GM18507 (cell line): ENCODE measurements at places on chromosomes 12 and 14.
A peak's percentile ranks its signal among the peaks of the same experiment; 100 is the strongest.

GRCh38 chr12:104588921-104589590 lies 132.3 kb downstream of the CHST11 start:
- DNase-seq = no peak

DNA sequence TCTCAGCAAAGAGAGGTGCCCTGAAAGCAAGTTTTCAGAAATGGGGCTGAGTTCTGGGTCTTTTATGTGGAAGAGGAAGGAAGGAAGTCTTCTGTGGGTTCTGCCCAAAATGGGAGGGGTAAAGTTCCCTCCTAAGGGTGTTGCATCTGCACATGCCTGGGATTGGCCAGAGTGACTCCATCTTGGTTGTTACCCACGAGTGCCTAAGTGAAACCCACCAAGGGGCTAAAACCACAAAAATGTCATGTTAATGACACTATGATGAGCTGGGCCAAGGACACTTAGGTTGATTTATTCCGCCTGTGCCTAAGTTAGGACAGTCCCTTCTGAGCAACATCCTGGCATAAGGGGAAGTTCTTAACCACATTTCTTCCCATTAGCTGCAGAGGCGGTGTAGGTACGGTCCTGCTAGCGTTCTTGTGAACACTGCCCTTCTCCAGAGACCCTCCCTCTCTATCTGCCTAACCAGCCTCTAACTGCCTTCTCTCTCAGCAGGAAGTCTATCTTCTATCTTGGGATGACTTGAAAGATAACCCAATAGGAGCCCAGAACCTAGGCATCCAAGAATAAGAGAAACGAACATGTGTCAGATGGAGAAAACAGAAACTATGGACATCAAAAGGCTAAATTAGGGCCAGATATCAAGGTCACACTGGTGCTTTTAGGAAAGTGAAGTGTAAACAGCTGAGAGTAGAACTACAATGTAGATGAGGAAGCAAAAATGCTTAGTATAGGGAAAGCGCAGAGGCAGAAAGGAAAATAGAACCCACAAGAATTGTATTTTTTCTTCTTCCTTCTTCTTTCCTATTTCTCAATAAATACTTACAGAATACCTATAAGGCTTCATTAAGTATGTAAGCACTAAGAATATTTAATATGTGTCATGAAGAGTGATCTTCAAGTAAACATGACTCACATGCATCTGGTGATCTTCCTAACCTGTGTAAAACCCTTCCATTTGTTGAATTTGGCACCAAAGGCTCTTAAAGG lies 104.2 kb upstream of the AMN1 start:
- no peak for DNase-seq

GRCh38 chr12:64160711-64161060 lies 61.4 kb downstream of the KICS2 start:
- no peak for DNase-seq

GRCh38 chr12:70644861-70645260 lies 7.6 kb upstream of the PTPRB start:
- no peak for DNase-seq

- DNase-seq = no peak
Measured at GRCh38 chr14:74519316-74520074, 25.9 kb downstream of the ISCA2 start.

DNA sequence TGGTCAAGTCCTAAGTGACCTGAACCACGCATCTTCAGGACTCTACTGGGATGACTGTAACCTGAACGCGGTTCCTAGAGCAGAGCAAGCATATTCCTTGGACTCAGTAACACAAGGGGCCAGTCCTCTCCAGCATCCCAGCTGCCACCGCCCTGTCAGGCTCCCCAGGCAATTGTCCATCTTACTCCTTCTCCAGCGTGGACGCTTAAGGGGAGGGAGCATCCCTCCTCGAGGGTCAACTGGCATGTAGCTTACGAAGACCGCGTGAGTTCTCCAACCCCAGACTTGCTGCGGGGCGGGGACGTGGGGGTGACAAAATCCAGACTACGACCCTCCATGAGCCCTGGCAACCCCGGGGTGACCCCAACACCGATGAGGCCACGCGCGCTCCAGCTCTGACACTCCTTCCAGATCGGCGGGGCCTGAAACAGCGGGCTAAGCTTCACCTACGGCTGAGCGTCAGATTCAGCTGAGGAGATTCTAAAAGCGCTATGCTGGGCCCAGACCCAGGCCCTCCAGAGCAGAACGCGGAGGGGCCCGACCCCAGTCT lies 846 bp upstream of the MTHFD1 start:
- no peak for DNase-seq

DNA sequence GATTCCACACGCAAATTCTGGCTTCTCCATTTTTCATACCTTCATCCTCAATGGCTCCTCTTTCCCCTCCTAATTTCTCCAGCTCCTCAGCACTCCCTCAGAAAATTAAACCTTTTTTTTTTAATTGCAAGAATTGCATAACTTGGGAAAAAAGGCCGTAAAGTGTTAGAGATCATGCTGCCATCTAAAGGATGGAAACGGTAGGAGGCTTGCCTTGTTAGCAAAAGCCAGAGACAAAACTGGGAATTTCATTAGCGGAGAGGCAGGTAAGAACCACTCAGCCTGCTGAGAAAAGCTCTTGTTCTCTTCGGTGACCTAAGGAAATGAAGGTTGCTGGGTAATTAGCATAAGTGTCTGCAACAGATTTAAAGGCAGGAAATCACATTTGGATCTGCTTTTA lies 204.3 kb downstream of the AEBP2 start:
- no peak for DNase-seq

DNA sequence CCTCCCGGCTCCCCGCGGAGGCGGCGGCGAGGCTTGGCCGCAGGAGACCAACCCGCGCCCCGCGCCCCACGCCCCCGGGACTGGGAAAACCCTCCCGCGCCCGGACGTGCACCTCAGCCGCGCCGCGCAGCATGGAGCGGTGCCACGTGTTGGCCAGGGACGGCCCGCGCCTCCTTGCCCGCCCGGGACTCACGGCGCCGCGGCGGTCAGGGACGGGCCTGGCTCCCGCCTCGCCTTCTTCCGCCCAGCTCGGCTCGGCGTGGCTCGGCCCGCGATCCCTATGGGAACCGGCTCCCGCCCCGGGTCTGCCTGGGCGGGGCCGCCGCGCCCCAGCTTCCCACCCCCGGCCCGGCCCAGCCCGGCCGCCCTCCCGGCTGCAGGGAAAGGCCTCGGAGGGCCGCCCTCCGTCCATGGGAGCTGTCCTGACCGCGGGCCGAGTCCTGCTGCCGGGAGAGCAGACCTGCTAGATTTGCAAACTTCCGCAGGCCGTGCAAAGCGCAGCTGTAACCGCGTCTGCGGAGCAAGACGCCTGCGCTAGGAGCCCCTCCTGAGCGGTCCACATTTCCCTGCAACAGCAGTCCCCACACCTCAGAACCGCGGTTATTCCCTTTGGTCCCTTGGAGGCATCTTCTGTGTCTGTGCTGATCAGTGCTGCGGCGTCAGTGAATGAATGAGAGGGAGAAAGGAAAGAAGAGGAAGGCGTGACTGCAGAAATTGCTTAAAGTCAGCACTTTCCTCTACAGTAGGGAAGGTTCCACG lies at the start of gene CDKL1:
Gene CDKL1 (minus strand): TSS at position 251 of the 759 bp plus-strand sequence. CDS start 1,013 bp downstream, outside the sequence.
- DNase-seq = peak; percentile 33

DNA sequence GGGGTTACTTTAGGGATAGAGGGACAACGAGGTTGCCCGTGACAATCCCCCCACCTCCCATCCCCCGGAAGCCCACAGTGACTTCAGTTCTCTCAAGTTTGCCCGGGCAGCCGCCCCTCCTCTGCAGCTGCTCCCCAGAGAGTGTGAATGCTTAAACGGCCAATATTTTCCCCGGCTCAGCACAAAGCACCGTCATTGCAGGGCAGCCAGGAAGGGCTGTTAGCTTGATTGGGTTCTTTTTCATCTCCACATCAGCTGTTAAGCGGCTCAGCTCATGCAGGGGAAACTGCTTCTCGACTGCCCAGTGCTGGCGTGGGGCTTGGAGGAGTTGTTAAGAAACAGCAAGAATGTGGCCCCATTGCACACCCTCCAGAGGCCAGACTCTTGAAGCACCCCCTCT lies 120.5 kb upstream of the NCOR2 start:
- no peak for DNase-seq

- DNase-seq = no peak
Measured at GRCh38 chr12:62718762-62719426, 216.1 kb downstream of the PPM1H start.

DNA sequence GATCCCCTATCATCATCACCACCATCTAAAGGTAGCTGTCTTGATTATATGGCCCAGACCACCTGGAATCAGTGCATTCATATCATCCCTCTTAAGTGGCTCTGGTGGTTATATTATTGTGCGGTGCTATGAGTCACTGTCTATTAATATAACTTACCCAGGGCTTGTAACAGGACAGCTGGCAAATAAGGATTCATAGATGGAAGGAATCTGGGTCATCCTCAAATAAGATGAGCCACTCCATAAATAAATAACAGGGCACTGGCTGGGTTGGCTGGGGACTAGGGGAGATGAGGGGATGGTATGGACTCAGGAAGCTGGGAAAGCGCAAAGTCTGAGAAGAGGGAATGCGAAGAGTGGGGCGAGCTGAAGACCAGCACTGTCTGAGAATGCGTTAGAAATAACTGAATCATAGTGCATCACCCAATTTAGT lies 216.1 kb downstream of the NUAK1 start:
- no peak for DNase-seq

- no peak for DNase-seq
Measured at GRCh38 chr12:1534748-1535147, 59.6 kb downstream of the FBXL14 start.

GRCh38 chr12:132398386-132398991 lies 69.1 kb upstream of the GALNT9 start:
- no peak for DNase-seq

DNA sequence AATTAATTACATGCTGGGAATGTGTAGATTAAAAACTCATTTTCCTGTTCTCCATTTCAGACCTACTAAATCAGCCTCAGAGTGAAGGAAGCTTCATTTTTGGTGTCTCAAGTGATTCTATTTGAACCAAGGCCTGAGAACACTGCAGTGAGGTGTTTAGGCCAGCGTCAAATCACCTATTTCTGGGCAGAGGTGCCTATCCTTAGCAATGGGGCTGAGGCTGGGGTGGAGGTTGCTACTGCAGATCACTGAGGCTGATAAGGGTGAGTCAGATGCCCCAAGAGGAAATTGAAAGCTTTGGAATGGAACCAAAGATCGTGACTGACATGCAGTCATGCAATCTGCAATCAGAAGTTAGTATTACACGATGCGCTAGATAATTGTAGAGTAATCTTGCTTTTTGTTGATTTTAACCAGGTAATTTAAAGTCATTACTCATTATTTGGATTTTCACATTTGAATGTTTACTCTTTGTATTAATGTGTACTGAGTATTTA lies 4.4 kb downstream of the TXNRD1 start:
- DNase-seq = no peak

DNA sequence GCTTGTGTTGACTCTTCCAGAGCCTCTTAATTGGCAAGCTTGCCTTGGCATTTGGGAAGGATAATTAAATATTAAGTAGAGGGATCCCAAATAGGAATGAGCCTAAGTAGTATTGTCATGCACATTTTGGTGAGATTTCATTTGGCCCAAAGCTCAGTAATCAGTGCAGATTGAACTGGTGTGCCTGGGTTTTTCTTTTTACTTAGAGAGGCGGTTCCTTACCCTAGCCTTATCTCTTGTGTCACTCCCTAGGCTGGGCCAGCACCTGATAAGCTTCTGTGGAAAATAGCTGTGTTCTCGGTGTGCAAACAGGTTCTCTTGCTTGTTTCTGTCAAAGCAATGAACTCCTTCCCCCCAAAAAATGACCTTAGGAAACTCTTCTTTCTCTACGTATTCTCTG lies 9.3 kb upstream of the B4GALNT3 start:
- DNase-seq = no peak

GRCh38 chr14:56189307-56189706 lies 71.1 kb downstream of the PELI2 start:
- DNase-seq = no peak

GRCh38 chr12:22117563-22118237 lies 71.7 kb downstream of the CMAS start:
- no peak for DNase-seq

DNA sequence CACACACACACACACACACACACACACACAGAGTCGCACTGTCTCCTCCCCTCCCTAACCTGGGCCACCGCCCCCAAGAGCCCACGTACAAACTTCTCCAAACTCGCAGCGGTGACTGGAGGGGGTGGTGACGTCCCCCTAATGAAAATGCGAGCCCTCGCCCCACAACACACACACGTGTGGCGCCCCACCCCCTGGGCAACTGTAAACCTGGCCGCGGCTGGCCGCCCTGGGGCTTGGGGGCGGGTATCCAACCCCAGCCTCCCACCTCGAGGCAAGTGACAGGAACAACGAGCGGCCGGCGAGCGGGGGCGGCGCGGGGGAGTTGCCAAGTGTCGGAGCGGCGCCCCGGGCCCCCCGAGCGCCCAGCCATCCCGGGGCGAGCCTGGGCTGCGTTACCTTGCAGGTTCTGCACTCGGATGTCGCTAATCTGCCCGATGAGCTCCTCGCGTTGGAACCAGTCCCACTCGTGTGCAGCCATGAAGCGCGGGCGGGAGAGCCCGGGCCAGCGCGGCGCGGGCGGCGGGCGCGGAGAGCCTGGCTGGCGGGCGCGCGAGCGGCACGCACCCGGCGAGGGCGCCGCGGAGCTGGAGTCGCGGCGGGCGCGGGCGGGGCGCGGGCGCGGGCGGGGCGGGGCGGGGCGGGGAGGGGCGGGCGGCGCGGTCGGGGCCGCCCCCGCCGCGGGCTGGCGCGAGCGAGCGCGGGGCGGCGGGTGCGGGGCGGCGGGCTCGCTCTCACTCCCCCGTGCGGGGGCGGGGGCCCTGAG lies at the start of gene CLMN:
Gene CLMN (minus strand): TSS at position 597 of the 766 bp plus-strand sequence. CDS start 116 bp downstream, at position 481.
- DNase-seq = no peak

DNA sequence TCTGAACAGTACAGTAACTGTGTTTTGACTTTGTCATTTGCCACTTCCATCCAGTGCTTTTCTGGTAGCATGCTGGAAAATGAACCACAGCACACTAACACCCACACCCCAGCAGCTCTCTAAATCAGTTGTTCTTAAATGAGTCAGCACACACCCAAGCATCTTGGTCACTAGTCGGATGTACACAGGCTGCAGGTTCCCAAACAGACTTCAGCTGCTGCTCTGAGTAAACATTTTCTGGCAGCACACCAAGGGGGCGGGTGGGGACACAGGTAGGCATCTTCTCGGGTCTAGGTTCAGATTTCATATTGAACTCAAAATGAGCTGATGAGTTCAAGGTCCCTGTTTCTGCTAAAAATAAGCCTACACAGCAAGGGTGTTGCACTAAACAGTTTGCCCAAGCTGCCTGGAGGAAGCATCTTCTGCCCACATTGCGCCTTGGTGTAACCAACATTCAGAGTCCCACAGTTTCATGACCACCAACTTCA lies 39.8 kb downstream of the IFNG start:
- DNase-seq = peak; percentile 37

- DNase-seq = no peak
Measured at GRCh38 chr14:90551070-90551704, 154.4 kb downstream of the CALM1 start.

- DNase-seq = no peak
Measured at GRCh38 chr12:25123126-25123525, 71.8 kb downstream of the DNAI7 start.

DNA sequence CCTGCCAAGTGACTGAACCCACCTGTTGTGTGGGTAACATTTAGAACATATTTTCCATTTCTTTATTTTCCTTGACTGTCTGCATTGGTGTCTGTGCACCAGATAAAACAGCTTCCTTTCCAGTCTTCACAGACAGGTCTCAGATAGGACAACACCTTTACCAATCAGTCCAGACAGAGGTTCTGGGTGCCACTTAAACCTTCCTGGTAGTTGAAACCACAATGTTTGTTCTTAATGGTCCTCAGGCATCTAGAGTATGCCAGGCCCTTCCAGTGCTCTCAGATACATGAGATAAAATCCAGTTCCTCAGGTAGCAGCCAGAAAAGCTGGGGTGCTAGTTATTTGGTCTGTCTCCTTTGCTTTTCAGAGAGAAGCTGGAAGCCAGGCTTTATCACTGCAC lies 7.0 kb upstream of the CLEC2D start:
- DNase-seq = no peak

- no peak for DNase-seq
Measured at GRCh38 chr14:80395031-80395430, 183.7 kb upstream of the DIO2 start.
